ENCODE measurements at places on chromosomes 13 and 19.

DNA sequence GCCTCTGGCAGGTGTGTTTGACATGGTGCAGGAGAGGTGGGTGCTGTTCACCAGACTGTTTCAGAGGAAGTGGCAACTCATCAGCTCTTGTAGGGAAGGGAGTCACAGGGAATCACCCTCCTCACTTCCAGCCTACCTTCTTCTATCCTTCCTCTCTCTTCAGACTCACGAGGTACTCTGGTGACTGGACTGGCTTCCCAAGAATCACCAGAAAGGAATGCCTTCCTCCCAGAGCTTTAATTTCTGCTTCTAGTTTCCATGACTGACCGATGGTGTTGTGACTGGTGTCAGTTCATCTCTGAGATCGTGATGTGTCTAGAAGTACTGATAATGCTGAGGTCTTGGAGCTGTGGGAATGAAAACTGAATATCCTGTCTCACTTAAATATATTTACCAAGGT lies 247.3 kb downstream of the KCTD12 start:
- no peak for DNase-seq

DNA sequence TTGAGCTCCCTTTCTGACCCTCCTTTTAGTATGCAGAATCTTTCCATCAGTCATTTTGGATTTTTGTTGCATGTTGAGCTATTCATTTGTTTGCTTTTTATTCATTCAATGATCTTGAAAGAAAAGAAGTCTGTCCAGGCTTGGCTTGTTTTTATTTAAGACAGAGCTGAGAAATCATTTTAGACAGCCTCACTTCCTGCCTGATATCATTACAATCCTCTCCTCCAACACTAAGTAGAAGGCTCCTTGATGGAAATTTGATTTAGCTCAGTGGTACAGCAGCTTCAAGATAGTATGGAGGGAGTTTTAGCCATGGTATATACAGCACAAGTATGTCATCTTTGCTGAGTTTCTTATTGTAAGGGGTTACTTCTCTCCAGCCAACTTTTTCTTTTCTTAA lies 28.4 kb downstream of the MBNL2 start:
- DNase-seq = no peak

GRCh38 chr13:57345526-57345925 lies 178.5 kb downstream of the PRR20E start:
- no peak for DNase-seq

GRCh38 chr19:4738734-4739133 lies 15.1 kb upstream of the DPP9 start:
- DNase-seq = no peak

DNA sequence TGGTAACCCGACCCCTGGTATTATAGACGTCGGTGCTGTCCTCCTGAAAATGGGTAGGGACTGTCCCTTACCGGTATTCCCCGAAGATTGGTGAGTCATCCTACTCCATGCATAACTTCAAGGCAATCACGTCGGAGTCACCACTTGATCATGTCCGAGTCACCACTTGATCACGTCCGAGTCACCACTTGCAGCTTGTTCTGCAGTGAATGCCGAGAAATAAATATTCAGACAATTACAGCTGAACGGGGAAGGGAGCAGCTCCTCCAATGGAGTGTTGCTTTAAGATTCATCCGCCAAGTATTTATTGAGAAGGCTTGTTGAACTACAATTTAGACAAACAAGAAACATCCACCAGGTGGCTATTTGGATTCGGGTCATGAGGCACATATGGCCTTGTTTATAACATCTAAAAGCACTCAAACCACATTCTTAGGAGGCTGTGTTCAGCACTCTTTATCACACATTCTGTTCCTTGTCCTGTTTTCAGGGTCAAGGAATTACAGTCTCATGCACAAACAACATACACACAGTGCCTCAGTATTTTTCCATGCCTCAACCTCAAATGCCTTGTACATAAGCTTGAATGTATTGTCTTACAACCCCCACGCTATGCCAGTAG lies 43.1 kb downstream of the ZNF726 start:
- no peak for DNase-seq

- DNase-seq = no peak
These were observed at the start of gene PDX1 for GRCh38 chr13:27919934-27920676. Gene PDX1 (plus strand): TSS chr13:27920000. CDS start chr13:27920139, 139 bp downstream.

DNA sequence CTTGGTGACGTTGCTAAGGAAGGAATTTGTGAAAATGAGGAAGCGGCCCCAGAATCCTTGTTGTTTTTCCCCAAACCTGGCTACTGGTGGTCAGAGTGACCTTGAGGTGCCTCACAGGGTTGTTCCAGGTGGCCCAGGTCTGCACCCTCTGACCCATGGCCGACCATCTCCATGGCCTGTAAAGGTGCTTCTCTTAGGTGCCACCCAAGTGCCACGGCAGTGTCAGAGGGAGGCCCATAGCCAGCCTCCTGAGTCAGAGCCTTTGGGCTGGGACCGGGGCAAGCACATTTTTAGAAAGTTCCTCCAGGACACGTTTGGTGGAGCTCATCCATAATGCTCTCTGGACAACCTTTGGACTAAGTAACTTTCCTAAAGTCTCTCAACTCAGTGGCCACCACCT lies 83.9 kb upstream of the IRS2 start:
- no peak for DNase-seq

- DNase-seq = no peak
These were observed 99.6 kb downstream of the PAN3 start for GRCh38 chr13:28237944-28238343.

DNA sequence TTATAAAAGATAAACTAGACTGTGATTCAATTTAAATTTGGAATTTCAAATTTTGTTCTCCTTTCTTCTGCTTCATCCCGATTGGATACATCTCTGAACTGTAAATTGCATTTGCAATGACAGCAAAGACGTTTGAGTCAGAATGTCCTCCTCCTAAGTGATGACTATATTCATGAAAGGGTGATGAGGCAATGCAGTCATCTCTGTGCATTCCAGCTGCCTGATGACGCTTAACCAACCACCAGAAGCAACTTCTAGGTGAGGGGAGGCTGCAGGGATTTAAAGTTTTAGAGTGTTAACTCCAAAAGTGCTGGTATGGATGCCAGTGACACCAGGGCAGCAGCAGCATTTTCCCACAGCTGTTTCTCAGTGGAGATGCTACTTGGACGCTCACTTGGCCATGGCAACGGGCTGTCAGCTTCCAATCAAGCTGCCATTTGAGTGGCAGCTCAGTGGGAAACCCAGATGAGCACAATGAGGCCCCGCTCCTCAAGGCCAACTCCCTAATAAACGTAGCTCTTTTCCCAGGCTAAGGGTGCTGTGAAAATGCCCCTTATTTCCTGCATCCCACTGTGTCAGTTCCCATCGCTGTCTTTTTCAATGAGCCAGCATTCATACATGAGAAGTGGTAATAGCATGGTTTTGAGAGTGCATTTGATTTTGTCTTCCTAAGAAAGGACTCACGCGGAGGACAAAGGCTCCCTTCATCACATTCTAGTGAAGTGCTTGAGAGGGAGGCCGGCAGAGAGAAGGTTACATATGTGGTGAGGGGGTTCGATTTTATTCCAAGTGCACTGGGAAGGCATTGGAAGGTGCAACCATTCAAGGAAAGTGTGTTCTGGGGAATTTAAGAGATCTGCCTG lies 45.2 kb upstream of the AMER2 start:
- no peak for DNase-seq

DNA sequence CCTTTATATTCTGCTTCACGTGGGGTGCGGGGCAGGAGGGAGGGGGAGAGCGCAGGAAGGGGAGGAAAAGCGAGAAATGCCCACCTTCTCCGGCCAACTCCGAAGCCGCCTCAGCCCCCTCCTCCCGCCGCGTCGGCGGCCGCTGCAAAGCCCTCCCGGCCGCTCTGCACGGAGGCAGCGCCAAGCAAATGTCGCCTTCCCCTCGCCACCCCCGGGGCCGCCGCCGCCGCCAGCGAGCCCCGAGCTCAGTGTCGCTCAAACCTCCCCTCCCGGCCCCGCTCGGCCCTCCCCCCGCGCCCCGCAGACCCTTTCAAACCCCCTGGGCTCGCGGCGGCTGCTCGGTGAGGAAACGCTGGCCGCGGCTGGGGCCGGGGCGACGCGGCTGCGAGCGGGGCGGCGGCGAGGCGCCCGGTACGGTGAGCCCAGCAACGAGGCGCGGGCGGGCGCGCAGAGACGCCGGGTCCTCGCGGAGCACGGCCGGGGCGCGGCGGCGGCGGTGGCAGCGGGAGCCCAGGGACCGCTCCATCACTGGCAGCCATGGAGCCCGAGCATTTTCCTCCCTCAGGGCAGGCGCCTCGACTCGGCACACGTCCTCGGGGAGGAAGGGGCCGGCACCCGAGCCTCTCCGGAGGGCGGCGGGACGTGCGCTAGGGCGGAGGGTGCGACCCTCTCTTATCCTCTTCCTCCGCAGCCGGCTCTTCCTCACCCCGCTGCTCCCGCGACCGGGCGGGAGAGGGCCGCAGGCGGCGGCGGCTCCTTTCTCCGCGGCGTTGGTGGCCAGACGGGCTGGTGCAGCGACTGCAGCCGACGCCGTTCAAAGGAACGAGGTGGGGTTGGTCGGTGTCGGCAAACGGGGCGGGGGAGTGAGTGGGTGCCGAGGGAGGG lies 463 bp upstream of the TSC22D1 start:
- DNase-seq = no peak

DNA sequence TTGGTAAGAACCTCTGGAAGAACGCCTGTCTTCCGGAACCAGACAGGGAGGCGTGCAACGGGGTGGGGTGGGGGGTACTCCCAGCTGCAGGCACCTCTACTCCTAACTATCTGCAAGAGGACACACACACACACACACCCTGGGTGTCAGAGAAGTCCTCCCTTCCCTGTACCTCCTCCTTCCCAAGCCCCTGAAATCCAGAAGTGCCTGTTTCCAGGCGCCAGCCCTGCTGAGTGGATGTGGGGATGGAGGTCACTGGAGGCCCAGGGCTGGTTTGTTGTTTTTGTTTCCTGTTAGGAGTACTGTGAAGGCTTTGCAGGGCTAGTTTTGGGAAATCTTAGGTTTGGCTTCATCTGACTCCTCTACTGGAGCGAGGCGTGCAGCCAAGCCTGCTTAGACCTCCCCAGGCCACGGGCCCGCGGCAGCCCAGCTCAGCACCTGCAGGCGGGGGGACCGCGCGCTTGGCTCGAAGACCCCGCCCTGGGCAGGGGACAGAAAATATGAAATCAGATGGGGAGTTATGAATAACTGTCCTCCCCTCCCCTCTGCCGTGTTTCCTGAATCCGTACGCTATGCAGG lies 36.4 kb downstream of the SOX1 start:
- DNase-seq = no peak

DNA sequence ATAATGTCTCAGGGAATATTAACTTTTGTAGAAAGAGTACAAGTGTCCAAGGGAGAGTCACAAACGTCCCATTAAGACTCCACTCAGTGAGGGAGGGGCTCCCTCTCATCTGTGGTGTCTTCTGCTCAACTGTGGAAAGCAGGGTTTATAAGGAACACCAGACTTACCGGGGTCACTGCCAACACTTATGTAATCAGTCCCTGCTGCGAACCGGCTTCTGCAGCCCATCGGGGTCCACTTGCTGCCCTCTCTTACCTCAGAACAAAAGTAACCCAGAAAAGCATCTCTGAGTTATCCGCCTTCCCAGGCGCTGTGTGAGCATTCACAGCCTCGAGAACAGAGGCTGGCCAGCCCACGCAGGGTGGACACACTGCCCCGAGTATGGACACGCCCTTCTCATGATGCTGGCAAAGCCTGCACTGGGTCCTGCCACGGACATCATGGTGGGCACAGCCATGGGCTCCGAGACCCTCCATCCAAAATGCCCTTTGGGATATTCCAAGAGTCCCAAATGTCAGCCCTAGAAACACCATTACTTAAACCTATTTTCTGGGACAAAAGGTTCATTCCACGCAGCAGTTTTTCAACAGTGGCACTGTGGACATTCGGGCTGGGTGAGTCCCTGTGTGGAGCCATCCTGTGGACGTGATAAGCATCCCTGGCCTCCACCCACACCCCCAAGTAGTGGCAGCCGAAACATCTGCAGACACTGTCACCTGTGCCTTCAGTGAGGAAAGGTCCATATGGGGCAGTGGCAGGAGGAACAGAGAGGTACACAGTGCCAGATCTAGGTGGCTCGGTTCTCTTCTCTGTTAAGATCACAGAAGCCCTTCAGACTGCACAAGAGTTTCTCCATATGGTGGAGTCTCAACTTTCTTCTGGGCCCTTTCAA lies 63.9 kb downstream of the STK24 start:
- DNase-seq = no peak

- no peak for DNase-seq
These were observed at the start of gene SLC5A5 for GRCh38 chr19:17871878-17872250. Gene SLC5A5 (plus strand): TSS chr19:17871945. CDS start chr19:17872320, 375 bp downstream.

DNA sequence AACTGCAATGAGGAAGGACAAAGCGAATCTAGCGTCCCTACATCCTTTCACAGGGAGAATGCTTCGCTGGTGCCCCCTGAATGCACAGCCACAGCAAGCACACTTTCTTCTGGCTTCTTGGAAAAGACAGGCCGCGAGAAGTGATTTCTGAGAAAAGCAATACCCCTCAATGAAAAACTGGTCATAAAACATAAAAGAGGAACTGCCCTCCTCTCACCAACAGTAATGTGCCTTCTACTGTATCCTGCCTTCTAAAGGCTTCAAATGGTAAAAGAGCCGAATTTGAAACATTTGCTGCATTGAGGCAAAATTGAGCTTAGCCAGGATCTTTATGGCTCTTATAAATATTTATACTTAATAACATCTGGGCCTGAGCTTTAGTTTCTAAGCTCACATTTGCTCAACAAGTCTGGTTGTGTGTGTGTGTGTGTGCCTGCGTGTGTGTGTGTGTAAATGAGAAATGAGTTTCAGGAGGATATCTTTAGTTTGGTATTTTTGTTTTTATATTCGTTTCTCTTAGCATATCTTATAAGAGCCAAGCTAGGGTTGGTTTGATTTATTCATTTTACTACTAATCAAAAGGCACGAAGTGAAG lies 246.1 kb upstream of the MAB21L1 start:
- DNase-seq = no peak

DNA sequence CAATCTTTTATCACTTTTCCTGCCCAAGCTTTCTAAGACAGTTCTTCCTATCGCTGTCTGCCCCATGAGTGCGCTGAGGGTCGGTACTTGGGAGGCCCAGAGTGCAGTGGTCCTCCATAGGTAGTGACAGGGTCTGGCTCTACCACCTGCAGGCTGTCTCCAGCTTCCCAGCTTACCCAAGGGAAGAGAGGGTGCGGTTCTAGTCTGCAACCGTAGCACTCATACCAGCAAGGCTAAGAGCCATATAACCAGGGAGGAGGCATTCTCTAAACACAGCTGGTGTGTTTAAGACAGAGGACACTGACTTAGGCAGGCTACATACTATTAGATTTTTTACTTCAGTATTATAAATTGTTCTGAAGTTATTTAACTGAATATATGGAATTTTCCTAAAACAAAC lies 8.2 kb downstream of the PROZ start:
- no peak for DNase-seq

- DNase-seq = no peak
These were observed 6.1 kb downstream of the FSD1 start for GRCh38 chr19:4310247-4311121.

DNA sequence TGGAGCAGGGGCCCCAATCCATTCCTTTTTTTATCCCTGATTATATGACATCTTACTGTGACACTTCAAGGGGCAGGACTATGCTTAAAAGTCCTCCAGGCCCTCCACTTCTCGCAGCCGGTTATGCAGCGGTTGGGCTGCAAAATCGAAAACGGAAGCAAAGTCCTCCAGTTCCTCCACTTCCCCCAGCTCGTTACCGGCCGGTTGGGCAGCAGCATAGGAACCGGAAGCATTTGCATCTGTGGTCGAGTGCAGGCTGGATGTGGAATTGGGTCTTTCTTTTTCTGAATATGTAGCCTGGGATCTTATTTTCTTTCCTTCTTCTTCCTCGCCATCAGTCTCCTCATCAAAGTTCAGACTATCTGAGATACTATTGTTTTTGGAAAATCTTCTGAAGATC lies 46.1 kb downstream of the OXGR1 start:
- no peak for DNase-seq

- no peak for DNase-seq
These were observed 502.5 kb downstream of the PCDH17 start for GRCh38 chr13:58134012-58134411.

GRCh38 chr13:42752731-42753130 lies 28.7 kb upstream of the FAM216B start:
- no peak for DNase-seq
